ENCODE measurements at places on chromosomes 12 and 14. TPM values are rescaled to one million over a fixed set of nuclear protein-coding genes. Genes with fewer than 3 reads are reported as not detected.

Gene DHRS2
- polyA plus RNA-seq, result 0.16 TPM

Gene PPP1R36
- 0.67 TPM for polyA plus RNA-seq

Gene HOXC11
- 3.2 TPM for polyA plus RNA-seq

Gene IFI27L1
- 16.6 TPM for polyA plus RNA-seq

GRCh38 chr12:57592551-57593165, 1.7 kb downstream of the PIP4K2C start:
- DNase-seq, result no peak

DNA sequence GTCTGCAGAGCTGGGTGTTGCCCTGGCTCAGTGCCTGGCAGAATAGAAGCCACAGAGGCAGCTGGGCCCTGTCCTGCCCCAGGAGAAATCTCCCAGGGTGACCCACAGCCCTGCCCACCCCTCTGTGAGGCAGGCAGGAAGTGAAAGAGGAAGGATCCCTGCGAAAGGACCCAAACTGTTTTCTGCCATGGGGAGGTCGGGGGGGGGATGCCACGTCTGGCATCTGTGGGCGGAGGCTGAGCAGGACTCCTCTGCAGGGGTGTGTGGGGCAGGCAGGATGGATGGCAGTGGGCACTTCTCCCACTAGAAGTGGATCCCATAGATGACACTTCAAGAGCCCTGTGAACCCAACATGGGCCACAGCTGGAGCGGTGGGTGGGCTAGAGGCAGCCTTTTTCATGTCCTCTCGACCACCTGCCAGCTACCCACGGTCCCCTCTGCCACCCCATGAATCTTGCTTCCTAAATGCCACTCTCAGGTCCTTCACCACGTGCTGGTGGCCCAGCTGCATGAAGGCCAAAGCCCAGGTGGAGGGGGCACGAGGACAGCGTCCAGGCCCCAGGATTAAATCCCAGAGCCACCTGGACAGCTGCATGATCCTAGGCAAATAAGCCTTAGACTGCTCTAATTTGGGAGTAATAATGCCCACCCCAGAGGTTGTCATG, 3.6 kb downstream of the PAPLN start:
- no peak for DNase-seq

DNA sequence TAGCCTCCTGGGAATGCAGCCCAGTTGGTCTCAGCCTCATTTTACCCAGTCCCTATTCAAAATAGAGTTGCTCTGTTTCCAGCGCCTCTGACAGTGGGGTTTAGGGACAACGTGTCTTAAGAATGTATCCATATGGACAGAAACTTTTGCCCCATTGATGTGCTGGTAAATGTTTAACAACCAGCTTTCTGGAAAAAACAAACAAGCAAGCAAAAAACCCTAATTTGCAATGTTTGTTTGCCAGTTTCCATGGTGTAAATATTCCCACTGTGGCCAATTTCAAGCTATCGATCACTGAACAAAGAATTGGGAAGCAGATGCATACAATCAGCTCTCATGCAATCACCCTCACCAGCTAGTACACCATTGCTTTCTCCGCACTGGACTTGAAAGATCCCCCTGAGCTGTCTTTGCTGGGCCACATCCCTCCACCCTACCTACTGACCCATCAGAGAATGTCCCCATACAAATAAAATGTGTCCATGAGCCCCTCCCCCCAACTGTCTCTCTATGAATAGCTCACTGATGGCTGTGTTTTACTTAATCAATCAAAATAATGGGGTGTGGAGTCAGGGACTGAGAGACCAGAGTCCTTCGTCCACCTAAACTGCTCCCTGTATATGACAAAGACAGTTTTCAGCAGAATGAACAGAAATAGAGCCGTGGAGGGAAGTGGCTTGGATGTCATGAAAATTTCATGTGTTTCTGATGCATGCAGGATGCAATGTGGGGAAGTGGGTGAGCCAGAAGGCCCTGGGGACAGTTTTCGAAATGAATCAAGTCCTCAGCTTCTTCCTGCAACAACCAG, 40.8 kb downstream of the CCDC60 start:
- DNase-seq, result no peak

GRCh38 chr14:64704743-64705380, 638 bp downstream of the PLEKHG3 start:
- DNase-seq, result no peak

GRCh38 chr14:63496837-63497400, 46.3 kb downstream of the PPP2R5E start:
- no peak for DNase-seq
